ENCODE measurements at places on chromosomes 5 and 9.

DNA sequence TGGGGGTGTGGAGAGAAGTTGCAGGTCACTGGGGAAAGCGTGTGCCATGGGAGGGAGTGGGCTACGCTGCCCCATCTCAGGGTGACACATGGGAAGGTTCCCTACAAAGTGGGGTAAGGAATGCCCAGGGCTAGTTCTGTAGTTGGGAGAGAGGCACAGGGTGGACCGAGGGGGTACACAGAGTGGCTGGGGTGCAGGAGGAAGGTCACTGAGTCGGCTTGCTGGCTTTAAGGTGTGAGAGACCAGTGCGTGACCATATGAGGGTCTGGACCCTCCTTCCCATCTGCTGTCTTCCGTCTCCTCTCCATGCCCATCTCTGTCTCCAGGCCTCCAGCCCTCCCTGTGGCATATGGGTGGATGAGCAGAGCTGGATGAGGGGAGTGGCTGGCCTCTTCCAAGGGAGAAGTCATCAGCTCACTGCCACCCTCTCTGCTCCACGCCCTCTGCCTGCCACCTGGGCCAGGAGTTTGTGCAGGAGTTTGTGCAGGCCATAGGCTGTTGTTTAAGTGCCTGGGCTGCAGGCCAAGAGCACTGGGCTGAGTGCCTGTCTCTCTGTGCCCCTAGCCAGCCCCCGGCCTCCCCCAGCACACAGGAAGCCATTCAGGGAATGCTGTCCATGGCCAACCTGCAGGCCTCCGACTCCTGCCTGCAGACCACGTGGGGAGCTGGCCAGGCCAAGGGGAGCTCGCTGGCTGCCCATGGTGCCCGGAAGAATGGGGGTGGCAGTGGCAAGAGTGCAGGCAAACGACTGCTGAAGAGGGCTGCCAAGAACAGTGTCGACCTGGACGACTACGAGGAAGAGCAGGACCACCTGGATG is 96.8 kb downstream of the PHF2 start:
- no peak for DNase-seq

GRCh38 chr9:121860744-121861143 is 209.3 kb downstream of the DAB2IP start:
- DNase-seq: no peak

DNA sequence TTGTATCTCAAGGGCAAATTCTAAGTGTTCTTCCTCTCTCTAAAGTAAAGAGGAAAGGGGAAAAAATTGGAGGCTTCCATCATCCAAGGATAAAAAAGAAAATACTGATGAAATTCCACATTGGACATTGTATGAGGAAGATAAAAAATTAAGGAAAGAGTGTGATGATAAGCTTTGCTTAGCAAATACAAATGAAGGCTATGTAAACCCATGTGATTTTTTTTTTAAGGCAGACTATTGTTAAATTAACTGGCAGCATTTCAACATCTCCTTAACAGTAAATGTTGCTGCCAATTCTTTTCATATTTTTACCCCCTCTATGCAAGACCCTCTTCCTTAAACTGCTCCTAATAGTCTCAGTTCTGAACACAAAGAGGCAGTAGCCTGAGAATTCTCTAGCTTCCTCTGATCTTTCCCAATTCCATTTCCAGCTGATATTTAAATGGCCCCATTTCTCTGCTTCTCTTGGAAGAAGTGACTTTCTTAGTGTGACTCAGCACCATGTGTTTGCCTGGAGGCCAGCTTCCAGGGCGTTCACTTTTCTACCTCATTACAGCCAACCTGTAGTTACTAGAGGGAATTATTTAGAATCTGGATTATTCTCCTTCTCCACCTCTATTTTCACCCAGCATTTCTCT is 159.7 kb downstream of the TLE1 start:
- DNase-seq: no peak

- no peak for DNase-seq
Observed at GRCh38 chr5:176626876-176627236, 3.5 kb downstream of the SNCB start.

Measured in CD4-positive, alpha-beta T cell treated with Interleukin-4 for 1 hour (primary cell).